ENCODE measurements at places on chromosomes 2 and 18. TPM values are rescaled to one million over a fixed set of nuclear protein-coding genes. Genes with fewer than 3 reads are reported as not detected.
A peak's percentile ranks its signal among the peaks of the same experiment; 100 is the strongest.

DNA sequence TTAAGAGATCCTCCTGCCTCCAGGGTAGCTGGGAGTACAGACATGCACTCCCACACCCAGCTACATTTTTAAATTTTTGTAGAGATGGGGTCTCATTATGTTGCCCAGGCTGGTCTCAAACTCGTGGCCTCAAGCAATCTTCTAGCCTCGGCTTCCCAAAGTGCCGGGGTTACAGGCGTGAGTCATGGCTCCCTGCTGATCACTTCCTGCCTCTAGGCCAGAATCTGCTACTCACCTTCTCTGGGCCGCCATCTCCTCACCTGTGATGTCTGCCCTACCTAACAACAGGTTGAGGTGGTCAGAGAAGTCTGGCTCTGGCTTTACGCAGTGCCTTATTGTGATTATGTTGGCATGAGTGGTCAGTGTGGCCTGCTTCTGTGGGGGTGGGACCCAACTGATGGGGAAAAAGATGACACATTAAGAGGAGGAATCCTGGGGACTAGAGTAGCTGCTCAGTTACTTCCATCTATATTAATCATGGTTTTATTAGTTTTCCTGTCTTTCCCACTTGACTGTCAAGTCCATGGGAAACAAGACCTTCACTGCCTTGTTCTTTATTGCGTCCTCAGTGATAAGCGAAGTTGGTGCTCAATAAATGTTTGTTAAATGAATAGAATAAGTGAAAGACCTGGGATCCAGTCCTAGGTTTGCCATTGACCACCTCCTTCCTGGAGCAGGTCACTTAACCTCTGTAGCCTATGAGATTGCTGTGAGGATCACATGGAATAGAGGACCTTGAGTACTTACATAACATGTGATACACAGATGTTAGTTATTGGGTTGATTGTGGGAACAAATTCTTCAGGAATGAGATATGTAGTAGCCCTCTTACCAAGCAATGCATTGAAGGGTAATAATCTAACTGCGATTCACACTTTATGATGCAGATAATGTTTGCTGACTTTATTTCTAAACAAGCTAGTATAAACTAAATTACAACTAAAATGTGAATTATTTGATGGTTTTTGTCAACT is 15.7 kb downstream of the KCTD1 start:
- ATAC-seq = no peak

- no peak for ATAC-seq
These were observed 79.8 kb upstream of the NOSTRIN start for GRCh38 chr2:168722592-168722991.

The TEKT4 gene
- total RNA-seq = not detected

GRCh38 chr2:19038071-19039015 is 320.1 kb downstream of the OSR1 start:
- ATAC-seq = no peak

DNA sequence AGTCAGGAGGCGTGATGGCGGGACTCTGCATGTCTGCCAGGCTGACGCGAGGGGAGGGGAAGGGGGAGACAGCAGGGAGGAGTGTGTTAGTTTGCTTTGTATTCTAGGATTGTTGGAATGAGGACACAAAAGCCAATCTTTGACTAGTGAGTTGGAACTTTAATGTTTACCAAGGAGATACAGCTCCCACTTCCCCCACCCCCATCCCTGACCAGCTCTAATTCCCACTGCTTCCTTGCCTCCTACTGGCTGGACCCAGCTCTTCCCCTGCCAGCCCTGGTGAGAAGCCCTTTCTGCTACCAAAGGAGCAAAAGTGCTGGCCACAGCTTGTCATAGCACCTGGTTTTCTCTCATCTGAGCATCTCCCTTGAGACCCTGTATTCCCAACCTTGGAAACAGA is 84.5 kb downstream of the CELF4 start:
- no peak for ATAC-seq

The GAD1 gene
- total RNA-seq = 4.1 TPM

- no peak for ATAC-seq
These were observed 18.9 kb downstream of the ZRANB3 start for GRCh38 chr2:135512099-135512498.

GRCh38 chr2:240579071-240579762 is 7.3 kb upstream of the CAPN10 start:
- no peak for ATAC-seq

DNA sequence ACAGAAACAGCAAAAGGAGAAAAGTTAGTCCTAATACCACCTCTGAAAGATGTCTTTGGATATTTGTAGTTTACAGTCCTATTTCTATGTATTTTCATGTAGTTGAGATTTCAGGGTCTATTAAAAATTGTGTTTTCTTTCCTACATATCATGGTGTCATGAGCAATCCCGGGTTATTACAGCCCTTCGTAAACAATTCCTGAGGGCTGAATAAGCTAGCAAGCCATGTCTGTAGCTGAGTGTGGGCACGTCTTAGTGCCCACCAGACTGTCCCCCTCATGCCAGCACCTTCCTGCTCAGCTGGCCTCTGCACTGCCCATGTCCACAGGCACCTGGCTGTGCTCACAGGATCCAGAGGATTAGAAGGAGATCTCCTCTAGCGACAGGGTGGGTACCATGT is 60.6 kb downstream of the CTIF start:
- ATAC-seq = no peak

DNA sequence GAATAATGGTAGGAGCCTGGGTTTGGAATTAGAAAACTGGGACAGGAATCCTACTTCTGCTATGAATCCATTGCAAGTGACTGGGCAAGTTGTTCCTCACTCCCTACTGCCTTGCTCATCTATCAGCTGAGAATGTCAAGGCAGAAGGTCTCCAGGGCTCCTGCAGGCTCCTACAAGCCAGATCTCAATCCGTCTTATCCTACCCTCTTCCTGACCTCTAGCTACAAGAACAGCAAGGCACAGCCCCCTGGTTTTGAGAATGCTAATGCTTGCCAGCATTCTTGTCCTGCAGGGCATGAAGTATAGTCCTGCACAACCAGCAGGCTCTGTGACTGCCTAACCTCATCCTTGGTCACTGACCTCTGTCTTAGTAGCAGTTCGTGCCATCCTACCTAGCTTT is 141.9 kb upstream of the TNP1 start:
- no peak for ATAC-seq

The ANKRD29 gene
- total RNA-seq = 5.5 TPM

GRCh38 chr18:2716394-2717326 is 61.1 kb downstream of the SMCHD1 start:
- ATAC-seq = peak; percentile 18

DNA sequence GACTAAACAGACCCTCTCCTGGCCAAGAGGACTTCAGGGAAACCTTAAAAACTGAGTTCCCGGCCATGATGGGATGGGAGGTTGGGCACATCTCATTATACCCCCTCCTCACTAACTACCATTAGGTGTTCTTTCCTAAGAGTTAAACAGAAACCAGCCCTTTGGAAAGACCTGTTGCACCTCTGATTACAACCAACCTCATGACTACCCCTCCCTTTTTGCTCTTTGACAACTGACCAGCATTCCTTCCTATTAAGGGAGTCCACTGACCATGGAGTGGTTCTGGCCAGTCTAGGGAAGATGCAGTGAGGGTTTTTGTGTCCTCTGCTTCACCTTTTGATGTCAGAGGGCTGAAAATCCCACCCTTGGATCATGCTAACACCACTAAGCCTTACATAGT is 44.5 kb upstream of the FRZB start:
- no peak for ATAC-seq

DNA sequence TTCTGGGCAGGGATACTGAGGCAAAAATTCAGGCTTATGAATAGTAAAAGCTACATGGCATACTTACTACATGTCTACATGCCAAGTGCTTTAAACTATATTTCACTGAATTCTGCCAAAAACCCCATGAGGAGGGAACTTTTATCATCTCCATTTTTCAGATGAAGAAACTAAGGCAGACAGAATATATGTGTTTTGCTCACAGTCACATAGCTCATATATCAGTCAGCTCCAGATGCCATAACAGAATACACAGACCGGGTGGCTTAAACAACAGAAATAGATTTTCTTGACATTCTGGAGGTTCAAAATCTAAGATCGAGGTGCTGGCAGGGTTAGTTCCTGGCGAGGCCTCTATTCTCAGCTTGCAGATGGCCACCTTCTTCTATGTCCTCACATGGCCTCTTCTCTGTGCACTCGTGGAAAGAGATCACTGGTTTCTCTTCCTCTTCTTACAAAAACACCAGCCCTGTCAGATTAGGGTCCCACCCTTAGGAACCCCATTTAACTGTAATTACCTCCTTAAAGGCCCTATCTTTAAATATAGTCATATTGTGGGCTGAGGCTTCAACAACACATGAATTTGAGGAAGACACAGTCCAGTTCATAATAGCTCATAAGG is 27.1 kb upstream of the CREB1 start:
- no peak for ATAC-seq

The CHRND gene
- total RNA-seq = 0.29 TPM

DNA sequence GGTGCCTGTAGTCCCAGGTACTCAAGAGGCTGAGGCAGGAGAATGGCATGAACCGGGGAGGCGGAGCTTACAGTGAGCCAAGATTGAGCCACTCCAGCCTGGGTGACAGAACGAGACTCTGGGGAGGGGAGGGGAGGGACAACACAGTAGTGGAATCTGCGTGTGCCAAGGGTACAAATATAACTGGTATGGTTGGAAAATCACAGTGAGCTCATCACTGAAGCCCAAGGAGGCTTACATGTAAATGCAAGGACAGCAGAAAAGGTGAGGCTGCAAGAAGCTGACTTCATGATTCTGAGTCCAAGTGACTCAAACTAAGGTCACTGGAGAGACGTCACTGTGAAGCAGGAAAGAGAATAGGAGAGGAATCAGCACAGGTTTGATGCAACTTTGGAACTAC is 9.2 kb downstream of the SEPTIN10 start:
- no peak for ATAC-seq

The CAPG gene
- 2.8 TPM for total RNA-seq

The TRIM54 gene
- total RNA-seq = 1.5 TPM

The NAT8 gene
- 0.68 TPM for total RNA-seq

DNA sequence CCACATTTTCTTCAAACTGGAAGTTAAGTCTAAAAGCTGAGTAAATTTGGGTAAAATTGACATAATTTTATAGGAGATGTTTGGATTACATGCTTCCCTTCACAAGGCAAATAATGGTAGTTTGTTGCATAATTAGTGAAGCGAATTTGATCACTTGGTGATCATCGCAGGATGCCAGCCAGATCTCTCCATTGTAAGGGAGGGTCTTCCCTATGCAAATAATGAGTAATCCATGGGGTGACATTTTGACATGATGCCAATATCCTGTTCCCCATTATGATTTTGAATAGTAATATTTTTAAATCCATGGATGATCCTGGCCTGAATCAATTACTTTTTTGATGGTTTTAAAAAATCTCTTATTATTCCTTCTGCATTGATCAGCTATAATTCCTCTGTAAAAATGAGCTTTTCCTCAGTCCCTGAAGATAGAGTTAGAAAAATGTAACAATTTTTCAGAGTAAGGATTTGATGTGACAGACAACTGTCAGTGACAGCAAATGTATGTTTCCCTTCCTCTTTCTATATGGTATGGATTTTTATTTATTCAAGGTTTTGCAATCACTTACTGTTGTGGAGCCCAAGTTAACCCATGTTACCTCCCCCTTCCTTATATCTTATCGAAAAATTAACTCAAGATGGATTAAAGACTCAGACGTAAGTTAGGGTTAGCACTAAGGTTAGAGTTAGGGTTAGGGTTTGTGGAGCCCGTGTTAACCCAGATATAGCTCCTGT is 21.4 kb downstream of the CCL20 start:
- ATAC-seq = no peak

The DPP4 gene
- total RNA-seq = 1.0 TPM

DNA sequence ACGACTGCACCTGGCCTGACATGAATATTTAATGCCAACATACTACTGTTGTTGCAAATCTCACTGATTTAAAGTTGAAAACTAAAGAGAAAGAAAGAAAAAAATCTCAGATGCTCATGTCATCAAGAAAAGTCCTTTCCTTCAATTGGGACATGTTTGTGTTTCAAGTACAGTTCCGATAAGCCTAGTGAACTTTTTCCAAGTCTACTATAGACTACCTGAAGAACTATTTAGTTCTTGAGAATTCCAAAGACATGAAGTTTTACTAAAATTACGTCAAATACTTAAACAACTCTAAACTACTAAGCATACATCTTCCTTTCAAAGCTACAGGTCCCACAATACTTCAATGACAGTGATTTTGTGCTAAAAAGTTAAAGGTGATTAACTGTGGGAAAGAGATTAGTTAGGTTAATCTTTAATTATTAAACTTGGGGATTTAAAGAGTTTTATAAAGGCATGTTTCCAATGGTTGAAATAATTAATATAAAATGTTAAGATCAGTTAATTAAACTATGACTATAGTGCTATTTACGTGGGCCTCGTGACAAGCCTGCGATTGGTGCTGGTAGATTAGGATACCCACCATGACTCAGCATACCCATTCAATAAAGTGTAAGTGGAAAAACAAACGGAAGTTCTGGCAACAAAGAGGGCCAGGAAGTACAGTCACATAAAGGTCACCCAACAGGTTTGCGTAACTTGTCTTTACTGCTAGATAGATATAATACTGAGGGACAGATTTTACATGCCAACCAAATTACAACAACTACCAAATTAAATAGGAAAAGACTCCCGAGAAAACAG is 55.5 kb downstream of the SEPTIN10 start:
- ATAC-seq = no peak
